ENCODE measurements at places on chromosomes 6 and 20.

- peak; percentile 11 for DNase-seq
Measured at GRCh38 chr6:162907876-162908481, 180.2 kb downstream of the PACRG start.

- DNase-seq = peak; percentile 73
Measured at GRCh38 chr20:3068986-3069900, 2.2 kb upstream of the OXT start.

GRCh38 chr6:36967301-36967700, 12.8 kb downstream of the PI16 start:
- DNase-seq = no peak

- DNase-seq = no peak
Measured at GRCh38 chr6:9095729-9096128, 660.4 kb upstream of the SLC35B3 start.

GRCh38 chr6:105601541-105602236, 198.8 kb upstream of the PREP start:
- DNase-seq = peak; percentile 52

- no peak for DNase-seq
Measured at GRCh38 chr6:34731393-34732060, 25.8 kb upstream of the SNRPC start.

DNA sequence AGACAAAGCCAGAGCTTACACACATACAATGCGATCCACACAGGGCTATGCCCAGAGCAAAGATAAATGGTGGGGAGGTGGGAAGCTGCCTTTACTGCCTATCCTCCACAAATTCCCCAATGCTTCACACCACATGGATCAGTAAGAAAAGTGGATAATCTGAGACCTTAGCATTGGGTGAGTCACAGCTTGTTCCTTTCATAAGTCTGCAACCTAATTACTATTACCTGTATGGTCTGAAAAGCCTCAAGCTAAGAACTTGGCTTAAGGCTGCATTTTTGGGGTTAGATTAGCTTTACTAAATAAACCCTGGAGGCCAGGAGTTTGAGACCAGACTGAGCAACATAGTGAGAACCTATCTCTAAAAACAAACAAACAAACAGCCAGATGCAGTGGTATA, 66.0 kb upstream of the BTBD3 start:
- DNase-seq = no peak

- peak; percentile 92 for DNase-seq
Measured at GRCh38 chr20:297925-298775, 780 bp downstream of the ZCCHC3 start.

DNA sequence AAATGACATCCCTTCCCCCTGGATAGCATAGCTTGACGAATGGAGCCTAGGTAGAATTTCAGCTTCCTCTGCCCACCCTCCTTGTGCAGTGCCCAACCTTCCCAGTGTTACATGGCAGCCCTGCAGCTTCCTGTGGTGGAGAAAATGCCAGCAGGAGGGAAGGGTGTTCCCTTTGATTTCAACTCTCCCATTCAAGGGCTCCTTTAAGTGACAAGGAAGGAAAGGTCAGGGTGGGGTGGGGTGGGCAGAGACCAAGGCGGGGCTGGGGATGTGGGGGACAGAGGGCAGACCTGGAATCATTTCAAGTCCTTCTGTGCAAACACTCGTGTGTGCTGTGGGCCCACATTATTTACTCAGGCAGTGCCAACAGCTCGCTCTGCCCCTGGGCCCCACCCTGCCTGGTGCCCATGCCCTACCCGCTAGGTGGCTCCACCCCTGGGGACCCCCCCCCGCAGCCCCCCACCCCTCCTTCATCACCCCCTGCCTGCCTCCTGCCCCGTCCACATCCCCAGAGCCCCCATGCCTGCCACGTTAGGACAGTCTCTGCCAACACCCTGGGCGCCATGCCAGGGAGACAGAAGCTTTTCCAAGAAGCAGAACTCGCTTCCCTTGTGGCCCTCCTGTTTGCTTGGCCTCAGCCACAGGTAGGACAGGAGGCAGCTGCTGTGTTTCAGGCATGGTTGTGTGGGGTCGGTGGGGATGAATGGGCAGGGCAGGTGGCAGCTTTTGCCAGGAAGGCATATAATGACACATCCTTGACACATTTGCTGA, 9.4 kb downstream of the SPDEF start:
- peak; percentile 72 for DNase-seq
